Stimulated activated CD4-positive, alpha-beta T cell treated with anti-CD3 and anti-CD28 coated beads, Interleukin-1b, Interleukin-23, amount 100 ng/mL, for 48 hours (primary cell): ENCODE measurements at places on chromosomes 16 and 17.

GRCh38 chr17:61416540-61417363 is 17.1 kb downstream of the TBX2 start:
- peak; percentile 64 for DNase-seq

GRCh38 chr17:36892112-36892838 is 45.0 kb upstream of the LHX1 start:
- no peak for DNase-seq

DNA sequence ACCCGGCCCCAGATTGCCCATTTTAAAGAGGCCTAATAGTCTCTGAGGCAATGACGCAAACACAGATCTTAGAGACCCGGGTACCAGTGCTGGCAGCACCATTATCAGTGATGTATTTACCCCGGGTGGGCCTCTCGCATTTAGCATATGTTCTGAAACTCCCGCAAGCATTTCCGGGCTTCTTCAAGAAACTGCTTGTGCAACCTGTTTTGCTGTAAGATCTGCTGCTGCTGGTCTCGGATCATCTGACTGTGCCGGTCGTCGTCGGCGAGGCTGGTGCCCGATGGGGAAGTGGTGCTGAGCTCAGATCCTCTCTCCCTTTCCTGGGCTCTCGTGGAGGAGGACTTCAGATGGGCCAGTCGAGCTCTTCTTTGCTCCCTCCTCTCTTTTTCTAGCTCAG is 12.5 kb downstream of the CEP295NL start:
- DNase-seq = peak; percentile 58

DNA sequence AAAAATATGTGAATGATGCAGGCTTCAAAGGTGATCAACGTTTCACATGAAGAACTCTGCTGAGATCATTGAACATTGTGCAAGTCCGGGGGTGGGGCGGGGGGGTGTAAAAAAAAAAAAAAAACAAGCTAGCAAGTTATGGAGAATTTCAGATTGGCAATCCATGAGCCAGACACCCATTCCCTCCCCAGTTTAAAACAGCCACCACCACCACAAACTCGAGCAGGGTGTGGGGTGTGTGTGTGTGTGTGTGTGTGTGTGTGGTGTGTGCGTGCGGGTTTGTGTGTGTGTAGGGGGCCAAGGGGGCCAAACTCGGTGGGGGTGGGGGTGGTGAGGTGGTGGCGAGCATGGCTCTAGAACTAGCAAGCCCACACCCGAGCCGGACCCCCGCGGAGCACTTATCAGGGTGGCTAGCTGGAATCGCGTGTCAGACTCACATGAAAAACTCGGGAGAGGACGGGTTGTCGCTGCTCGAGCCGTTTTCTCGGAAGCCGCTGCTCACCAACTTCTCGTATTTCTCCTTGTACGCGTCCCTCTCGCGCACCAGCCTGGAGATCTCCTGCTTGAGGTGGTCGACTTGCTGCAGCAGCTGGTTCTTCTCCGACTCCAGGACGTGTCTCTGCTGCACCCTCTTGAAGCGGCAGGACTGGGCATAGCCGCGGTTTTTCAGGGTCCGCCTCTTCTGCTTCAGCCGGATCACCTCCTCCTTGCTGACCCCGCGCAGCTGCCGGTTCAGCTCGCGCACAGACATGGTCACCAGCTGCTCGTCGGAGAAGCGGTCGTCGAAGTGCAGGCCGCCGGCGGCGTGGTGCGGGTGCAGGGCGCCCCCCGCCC is 2.0 kb downstream of the MAF start:
- peak; percentile 56 for DNase-seq

GRCh38 chr16:57235128-57236021 is 9.7 kb upstream of the ARL2BP start:
- peak; percentile 80 for DNase-seq

- peak; percentile 89 for DNase-seq
Measured at GRCh38 chr17:75250009-75250471, 11.4 kb downstream of the GGA3 start.

GRCh38 chr16:24845726-24846547 is at the start of gene SLC5A11:
TSS of gene SLC5A11 (plus strand) at chr16:24845963. CDS start at chr16:24858644, 12,681 bp downstream.
- no peak for DNase-seq

- DNase-seq = no peak
Measured at GRCh38 chr16:84897911-84898377, 78.2 kb downstream of the CRISPLD2 start.

DNA sequence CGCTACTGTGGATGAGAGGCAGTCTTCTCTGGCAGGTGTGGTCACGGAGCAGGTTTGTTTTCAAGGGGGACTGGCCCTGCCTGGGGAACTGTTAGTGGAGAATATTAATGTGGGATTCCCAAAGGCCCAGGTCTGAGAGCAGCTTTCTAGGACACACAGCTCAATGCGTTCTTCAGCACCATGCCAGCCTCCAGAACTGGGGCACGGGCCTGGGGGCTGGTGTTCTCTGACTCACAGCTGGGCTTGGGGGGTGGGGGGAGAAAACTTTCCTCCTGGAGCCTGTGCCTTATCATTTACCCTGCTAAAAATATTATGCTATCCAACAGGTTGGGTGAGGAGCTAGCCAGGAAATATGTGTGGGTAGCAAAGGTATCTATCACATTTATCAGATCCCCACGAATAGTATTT is 13.5 kb upstream of the LHX1 start:
- no peak for DNase-seq

- peak; percentile 38 for DNase-seq
Measured at GRCh38 chr16:67967183-67967957, 1.1 kb downstream of the SLC12A4 start.

- DNase-seq = no peak
Measured at GRCh38 chr16:65476448-65476955, 354.6 kb upstream of the CDH11 start.

GRCh38 chr17:62111562-62112171 is 46.6 kb upstream of the MED13 start:
- DNase-seq = no peak

GRCh38 chr17:20022701-20023100 is 13.5 kb downstream of the SPECC1 start:
- DNase-seq = no peak

- DNase-seq = no peak
Measured at GRCh38 chr17:28293994-28294393, 25.0 kb upstream of the TMEM97 start.

DNA sequence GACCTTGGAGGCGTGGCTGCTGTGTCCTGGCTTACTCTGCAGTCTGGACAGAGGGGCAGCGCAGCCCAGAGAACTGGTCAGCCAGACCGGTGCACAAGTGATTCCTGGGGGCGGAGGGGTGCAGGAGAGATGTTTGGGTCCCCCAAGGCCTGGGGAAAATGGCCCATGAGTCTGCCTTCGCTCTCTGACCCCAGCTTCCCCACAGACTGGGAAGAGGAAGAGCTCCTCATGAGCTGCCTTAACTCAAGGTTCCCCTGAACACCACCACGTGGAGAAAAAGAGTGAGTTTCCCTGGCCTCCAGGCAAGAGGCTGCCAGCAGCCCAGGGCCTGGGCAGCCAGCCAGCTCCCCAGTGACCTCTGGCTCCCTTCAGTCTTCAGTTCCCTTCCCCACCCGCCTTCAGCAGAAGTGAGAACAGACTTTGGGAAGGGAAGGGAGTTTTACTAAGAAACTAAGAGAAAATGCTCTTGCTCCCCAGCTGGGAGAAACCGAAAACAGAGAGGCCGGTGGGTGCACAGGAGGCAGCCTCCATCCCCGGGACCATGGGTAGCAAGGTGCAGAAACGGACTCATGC is 2.0 kb upstream of the C17orf99 start:
- DNase-seq = no peak

- no peak for DNase-seq
Measured at GRCh38 chr16:47626246-47626645, 165.1 kb downstream of the PHKB start.

- DNase-seq = no peak
Measured at GRCh38 chr17:17118399-17118798, 76.1 kb downstream of the MPRIP start.

GRCh38 chr17:66107731-66108130 is 84.2 kb downstream of the CEP112 start:
- DNase-seq = no peak

- DNase-seq = no peak
Measured at GRCh38 chr17:80629298-80630028, 84.8 kb downstream of the RPTOR start.

GRCh38 chr17:6456914-6457687 is 12.8 kb downstream of the PIMREG start:
- no peak for DNase-seq
